ENCODE measurements at places on chromosomes 3 and 15.
A peak's percentile ranks its signal among the peaks of the same experiment; 100 is the strongest.

GRCh38 chr15:90097475-90097874 is 4.8 kb downstream of the IDH2 start:
- no peak for DNase-seq

DNA sequence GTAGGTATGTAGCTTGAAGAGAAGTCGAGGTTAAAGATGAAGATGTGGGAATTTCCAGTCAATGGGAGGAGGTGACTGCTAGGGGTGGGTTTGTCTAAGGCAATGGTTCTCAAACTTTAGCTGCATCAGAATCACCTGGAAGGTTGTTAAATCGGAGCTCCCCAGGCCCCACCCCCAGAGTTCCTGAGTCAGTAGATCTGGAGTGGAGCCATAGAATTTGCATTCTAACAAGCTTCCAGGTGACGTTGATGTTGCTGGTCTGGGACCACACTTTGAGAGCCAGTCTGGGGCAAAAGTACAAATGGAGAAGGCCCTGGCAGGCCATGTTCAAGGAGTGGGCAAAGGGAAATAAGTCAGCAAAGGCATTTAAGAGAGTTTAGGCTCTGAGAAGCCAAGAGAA is 69.1 kb downstream of the CMTM8 start:
- DNase-seq = no peak

DNA sequence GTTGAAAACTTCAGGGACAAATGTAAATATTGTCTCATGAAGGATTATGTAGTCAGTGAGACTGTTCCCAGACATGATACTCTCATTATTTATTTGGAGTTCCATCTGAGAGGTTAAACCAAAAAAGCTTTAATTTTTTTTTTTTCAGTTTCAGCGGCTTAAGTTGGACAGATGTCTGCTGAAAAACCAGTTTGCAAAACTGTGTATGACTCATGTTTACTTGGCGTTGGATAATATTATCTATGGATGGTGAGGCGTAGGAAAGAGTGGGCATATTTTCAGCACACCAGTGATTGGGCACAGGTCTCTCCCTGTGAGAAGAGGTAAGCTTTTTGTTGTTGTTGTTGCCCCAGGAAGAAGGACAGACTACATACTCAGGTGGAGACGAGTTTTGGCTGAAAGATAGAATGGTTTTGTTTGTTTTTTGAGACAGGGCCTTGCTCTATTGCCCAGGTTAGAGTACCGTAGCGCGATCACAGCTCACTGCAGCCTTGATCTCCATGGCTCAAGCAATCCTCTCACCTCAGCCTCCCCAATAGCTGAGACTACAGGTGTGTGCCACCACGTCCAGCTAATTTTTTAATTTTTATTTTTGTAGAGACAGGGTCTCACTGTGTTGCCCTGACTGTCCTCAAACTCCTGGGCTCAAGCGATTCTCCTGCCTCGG is 16.4 kb upstream of the ANXA2 start:
- DNase-seq = peak; percentile 45

DNA sequence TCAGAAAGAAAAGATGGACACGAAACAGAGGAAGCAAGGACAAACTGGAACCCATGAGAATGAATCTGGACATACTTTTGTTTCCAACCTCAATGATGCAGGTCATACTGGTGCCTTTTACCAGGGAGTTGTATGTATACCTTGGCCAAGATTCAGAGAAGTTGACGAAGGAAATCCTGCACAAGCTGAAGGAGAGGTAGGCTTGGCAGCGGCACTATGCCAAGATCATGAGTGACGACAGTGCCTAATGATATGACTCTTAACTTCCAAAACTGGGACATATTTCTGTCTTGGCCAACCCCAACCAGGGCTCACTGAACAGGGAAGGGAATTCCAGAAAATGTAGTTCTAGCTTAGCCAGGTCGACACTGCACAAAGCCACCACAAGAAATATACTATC is 149.2 kb upstream of the SLCO3A1 start:
- DNase-seq = no peak

GRCh38 chr3:196168808-196169391 is 42.3 kb downstream of the ZDHHC19 start:
- DNase-seq = no peak

GRCh38 chr3:156388497-156389448 is 166.1 kb downstream of the SSR3 start:
- DNase-seq = peak; percentile 86

GRCh38 chr3:24493746-24494617 is 668 bp downstream of the THRB start:
- DNase-seq = peak; percentile 65

DNA sequence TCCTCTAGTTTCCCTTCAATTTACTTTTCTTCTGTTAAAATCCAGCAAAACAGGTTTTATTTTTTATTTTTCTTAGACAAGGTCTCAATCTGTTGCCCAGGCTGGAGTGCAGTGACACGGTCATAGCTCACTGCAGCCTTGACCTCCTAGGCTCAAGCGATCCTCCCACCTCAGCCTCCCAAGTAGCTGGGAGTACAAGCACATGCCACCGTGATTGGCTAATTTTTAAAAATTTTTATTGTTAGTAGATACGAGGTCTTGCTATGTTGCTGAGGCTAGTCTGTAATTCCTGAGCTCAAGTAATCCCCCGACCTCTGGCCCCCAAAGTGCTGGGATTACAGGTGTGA is 41.6 kb downstream of the ILDR1 start:
- no peak for DNase-seq

GRCh38 chr15:100926971-100927756 is 8.0 kb downstream of the LRRK1 start:
- DNase-seq = no peak

DNA sequence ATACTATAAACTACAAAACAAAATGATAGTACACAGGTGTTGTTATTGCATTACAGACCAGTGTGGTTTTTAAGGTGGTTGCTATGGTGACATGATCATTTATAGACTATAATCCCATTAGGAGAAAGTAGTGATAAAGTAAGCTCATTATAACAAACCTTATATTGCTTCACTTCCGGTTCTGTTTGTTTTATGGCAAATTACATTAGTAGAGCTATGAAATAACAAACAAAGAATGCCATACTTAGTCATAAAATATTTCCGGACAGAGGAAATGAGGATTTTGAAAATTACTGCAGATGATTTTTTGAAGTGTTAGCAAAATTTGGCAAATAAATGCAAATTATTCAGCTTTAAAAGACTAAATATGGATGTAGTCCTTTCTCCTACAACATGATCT is 640.4 kb upstream of the ARPP21 start:
- DNase-seq = no peak

GRCh38 chr15:49462232-49462844 is 39.3 kb downstream of the FGF7 start:
- DNase-seq = no peak

- no peak for DNase-seq
Observed at GRCh38 chr3:26058901-26059321, 269.0 kb downstream of the OXSM start.

DNA sequence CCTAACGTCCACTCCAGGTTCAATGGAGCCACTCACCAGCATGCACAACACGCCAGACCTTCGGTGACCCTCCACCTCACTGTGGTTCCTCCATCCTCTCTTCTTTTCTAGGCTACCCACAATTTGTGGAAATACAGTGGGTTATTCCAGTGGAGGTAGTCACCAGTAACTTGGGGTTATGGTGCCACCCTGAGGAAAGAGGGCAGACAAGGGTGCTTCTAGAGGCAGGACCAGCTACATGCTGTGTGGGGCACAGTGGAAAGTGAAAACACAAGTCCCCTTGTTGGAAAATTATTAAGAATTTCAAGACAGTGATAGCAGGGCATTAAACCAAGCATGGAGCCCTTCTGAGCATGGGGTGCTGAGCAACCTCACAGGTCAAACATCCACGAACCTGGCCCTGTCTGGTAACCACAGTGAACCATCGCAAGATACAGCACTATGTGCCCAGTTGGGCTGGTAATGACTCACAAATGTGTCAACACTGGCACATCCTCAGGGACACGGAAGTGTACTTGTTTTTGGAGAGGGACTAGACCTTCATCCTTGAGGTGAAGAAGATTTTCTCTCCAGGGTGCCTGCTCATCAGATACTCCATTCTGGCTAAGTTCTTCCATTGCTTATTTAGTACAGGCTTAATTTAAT is 166.7 kb downstream of the STT3B start:
- DNase-seq = no peak

- no peak for DNase-seq
Observed at GRCh38 chr15:70220490-70221096, 122.9 kb upstream of the TLE3 start.

DNA sequence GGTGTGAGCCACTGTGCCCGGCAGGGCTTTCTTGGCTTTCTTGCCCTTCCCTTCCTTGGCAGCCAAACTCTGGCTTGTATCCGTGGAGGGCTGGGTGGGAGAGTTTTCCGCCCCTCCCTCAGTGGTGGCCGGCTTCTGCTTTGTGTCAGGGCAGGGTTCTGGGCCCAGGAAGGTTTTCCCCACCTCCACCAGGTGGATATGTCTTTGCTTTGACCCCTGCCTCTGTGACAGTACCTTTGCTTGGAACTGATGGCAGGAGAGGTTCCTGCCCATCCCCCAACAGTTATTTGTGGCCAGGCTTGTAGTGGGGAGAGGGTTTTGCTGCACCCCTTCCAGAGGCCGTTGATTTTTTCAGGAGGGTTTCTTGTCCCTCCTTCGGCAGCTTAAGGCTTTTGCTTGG is 24.3 kb downstream of the CSPG5 start:
- no peak for DNase-seq

DNA sequence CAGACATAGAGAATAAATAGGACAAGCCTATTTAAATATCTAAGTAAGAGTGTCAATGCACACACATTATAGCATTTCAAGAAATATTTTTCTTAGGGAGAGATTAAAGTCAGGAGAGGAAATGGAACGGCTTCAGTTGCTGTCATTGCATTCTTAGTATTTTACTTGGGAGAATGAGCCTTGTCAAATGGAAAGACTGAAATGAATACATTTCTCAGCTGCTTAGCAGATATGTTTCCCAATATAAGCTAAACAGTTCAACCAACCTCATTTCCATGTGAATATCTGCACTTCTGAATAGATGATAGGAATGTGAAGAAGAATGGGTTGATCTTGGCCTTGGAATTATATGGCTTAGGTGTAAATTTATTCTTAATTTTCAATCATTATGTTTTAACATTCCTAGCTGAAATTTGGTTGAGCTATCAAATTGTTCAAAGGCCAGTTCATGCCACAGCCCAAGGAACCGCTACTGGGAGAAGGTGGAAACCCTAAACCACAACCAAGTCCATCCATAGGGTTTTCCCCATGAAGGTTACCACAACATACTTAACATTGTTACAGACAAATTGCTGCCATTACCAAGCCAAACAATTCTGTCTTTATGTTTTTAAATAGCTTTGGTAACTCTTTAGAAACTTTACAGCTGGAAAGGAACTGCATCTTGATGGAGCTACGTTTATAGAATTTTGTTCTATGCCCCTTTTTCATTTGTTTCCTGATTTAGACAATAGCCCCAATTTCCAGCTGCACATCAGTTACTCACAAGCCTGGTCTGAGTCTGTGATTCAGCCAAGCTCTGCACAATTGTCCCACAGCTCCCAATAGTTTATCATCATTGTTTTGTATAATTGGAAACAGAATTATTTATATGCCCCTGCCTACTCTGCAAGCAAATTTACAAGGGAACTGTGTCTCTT is 459.6 kb downstream of the MECOM start:
- DNase-seq = no peak

All from AG20443 (cell line).